ENCODE measurements at places on chromosomes 2 and 18.
A peak's percentile ranks its signal among the peaks of the same experiment; 100 is the strongest.

- DNase-seq: no peak
Observed at GRCh38 chr2:128290356-128290755, 28.3 kb downstream of the HS6ST1 start.

- no peak for DNase-seq
Observed at GRCh38 chr2:181806039-181806392, 85.5 kb upstream of the ITPRID2 start.

DNA sequence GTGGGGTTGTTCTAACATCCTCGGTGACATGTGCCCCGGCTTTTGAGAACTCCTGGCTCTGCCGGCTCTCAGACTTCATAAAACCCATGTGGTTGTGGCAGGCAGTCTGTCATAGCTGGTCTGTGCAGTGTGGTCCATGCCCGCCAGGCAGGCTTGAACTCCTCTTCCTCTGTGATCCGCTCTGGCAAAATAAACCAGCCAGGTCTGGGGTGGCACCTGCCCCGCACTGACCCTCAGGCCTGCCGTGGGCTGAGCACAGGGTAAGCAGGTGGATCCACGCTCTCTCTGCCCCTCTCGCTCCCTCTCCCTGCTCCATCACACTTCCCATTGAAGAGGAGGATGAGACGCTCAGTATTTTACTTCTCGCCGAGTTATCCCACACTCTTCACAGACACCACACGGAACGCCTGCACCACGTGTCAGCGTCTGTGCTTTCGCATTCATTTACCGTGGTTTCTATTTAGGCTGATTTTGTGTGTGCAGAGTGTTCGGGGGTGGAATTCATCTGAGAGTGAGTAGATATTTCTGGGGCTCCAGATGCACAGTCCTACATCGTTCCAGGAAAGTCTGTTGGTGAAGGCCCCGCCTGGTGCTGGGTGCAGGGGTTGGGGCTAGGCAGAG lies 56.4 kb downstream of the RTP5 start:
- no peak for DNase-seq

- DNase-seq: no peak
Observed at GRCh38 chr2:40416486-40416885, 35.4 kb downstream of the SLC8A1 start.

- DNase-seq: no peak
Observed at GRCh38 chr2:199405241-199405640, 52.5 kb downstream of the SATB2 start.

- peak; percentile 93 for DNase-seq
Observed at GRCh38 chr2:216636551-216637450, 3.6 kb downstream of the IGFBP2 start.

DNA sequence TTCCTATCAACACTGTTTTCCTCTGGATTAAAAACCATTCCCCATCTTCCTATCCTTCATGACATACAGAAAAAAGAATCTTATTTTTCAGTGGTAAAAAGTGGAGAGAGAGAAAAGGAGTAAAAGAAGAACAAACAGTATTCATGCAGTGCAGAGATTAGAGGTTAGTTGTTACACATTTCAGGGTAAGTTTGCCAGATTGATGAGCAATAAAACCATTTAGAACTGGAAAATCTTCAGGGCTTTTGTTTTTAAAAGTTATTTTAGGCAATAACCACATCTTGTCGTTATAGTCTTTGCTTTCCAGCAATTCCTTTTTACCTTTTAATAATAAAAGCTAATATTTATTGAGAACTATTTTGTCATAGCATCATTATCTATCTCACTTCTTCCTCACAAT lies 104.5 kb downstream of the GPD2 start:
- no peak for DNase-seq

DNA sequence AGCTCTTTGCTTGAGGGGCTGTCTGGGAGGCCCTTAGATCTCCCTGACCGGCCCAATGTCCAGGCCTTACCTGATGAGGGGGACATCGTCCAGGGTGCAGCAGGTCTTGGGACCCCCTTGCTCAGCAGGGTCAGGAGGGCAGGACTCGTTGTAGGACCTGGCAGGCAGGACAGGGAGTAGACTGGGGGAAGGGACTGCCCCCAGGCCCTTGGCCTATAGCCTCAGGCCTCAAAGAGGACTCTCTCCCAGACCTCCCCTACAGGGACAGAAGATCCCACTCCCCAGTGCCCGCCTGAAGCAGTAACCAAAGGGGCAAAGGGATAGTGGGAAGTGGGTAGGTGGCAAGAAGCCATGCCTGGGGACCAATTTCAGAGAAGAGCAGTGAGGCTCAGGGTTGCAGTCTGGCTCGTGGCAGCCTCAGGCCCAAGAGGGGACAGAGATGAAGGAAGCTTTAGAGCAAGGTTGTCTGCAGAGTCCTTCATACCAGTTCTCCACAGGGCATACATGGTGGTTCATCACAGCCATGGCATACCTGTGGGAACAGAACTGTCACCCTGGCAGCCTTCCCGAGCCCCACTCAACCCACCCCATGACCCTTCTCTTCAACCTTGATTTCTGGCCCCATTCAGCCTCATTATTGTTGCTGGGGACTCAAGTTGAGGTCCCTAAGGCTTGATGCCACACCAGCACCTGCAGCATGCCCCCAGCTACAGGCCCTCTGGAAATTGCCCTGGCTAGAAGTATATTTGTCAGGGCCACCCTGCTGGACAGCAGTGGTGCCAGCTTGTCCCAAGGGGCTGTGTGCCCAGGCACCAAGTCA lies 1.3 kb downstream of the TMEM150A start:
- no peak for DNase-seq

DNA sequence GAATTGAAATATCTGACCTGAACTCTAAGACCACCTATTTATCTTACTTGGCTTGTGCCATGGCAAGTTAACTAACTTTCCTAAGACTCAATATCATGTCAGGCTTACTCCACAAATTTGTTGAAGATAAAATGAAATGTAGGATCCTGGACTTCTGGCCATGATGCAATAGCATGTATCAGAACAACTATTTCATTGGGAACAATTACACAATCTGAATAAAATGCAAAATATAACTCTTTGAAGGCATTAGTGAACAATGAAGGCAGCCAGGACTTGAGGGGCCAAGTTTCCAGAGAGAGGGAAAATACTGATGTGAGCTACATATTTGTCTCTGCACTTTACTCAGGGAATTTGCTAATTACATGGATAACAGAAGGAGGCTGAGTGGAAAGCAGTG lies 476.5 kb upstream of the ACVR2A start:
- no peak for DNase-seq

DNA sequence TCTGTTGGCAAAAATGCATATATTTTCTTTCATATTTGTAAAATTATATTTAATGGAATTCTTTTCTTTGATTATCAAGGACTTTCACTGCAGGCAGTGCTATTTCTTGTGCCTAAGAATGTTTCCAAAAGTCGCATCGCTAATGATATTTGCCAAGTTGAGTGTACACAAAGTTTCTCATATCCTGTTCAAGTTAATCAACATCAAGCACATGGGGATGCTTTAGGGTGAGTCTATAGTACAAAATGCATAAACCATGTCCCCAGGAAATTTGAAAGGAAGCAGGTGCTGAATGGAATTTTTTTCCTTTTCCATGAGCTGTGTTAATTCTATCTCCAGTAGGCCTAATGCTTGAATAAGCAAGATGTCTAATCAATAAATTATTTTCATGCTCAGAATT lies 129.7 kb downstream of the GALNT1 start:
- no peak for DNase-seq

DNA sequence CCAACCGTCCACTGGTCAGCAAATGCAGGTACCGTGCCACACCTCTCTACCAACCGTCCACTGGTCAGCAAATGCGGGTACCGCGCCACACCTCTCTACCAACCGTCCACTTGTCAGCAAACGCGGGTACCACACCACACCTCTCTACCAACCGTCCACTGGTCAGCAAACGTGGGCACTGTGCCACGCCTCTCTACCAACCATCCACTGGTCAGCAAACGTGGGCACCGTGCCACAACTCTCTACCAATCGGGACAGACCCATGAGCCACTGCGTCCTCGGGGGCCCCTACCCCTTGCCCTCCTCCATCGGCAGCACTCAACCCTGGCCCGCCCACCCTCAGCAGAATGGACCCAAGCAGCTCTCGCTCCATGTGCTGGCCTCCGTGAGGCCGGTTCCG lies 226.4 kb upstream of the SALL3 start:
- no peak for DNase-seq

GRCh38 chr2:46134531-46135227 lies 162.5 kb upstream of the EPAS1 start:
- no peak for DNase-seq

- peak; percentile 62 for DNase-seq
Observed at GRCh38 chr2:18749912-18750526, 160.7 kb upstream of the NT5C1B start.

GRCh38 chr2:84788498-84788897 lies 92.4 kb downstream of the TRABD2A start:
- DNase-seq: no peak

DNA sequence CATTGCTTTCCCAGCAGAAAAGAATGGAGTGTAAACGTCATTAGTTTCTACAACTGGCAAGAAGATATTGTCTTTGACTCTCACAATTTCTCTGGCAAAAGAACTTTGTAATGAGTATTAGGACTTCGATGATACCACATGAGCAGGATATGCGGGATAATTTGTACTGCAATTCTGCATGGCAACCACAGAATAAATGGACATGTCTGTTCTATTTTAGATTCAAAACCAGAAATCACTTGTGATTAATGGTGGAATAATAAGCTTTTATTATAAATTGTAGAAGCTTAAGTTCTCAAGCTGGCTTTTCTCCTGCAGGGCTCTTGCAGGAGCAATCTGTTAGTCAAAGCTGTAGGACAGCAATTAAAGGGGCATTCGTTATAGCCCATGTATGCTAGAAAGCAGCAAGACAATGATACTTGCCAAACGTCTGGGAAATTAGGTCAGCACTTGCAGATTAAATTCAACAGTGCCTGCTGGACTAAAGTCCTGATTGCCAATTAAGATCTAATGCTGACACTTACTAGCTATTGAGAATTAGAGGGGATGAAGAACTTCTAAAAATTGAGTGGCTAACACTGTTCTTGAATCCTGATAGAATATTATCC lies 177.9 kb downstream of the PTH2R start:
- no peak for DNase-seq

DNA sequence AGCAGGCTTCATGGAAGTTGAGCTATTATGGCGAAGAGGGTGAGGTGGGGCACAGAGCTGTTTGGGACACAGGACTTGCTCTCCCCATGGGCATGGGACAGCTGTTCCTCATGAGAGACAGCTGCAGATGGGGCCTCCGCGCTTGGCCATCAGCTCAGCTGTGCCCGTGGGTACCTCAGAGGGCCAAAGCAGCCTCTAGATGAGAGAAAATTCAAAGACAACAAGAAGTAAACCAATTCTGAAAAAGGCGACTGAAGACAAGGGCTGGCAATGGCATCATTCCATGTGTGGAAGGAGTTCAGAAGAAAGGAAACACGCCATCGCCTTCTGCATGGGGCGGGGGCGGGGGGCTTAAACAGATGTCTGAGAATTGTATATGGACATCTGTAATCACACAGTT lies 136.2 kb downstream of the BCL2 start:
- DNase-seq: no peak

- DNase-seq: no peak
Observed at GRCh38 chr2:61557381-61557780, 19.2 kb upstream of the XPO1 start.

GRCh38 chr2:128514555-128514955 lies 195.9 kb upstream of the HS6ST1 start:
- no peak for DNase-seq

- DNase-seq: no peak
Observed at GRCh38 chr2:179645047-179645446, 216.4 kb downstream of the ZNF385B start.

DNA sequence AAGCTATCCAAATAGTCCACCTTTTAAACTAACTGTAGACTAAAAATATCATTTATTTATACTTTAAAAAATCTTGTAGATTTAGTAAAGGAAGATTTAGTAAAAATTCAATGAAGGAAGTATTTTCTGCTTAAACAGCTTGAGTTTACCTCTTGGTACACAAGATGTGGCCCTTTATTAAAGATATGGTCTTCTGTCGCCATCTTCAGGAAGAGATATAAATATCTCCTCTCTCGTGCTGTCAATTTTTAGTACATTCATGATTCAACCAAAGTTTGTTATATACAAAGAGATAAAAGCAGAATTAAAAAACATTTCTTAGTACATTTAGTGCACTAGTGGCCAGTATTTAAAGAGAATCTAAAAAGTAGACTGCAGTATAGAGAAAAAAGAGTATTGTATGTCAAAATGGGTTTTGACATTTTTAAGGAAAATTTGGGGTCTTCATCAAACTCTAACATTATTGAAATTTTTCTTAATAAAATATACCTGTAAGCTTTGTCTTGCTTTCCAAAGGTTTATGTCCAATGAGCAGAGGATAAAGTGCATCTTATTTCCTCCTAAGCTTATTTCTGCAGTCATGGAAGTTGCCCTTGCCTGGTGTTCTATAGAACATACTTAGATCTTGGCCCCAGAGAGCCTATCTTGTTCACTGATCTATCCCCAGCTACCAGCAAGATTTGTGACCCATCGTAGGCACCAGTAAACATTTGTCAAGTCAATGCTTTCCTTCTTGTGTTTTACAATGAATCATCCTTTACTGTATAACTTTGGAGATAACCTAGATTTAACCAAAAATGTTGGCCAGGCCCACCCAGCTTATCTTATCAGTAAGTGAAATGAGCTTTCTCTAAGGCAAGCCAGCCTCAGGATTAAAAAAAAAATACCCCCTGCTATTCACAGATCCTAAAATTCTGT lies 18.5 kb upstream of the EML6 start:
- no peak for DNase-seq

- DNase-seq: no peak
Observed at GRCh38 chr2:51490576-51491234, 458.8 kb upstream of the NRXN1 start.

All from NCI-H1048 (cell line).